ENCODE measurements at places on chromosomes 7 and 10. TPM values are rescaled to one million over a fixed set of nuclear protein-coding genes. Genes with fewer than 3 reads are reported as not detected.
A peak's percentile ranks its signal among the peaks of the same experiment; 100 is the strongest.

The ZNF282 gene
- 21.4 TPM for total RNA-seq

DNA sequence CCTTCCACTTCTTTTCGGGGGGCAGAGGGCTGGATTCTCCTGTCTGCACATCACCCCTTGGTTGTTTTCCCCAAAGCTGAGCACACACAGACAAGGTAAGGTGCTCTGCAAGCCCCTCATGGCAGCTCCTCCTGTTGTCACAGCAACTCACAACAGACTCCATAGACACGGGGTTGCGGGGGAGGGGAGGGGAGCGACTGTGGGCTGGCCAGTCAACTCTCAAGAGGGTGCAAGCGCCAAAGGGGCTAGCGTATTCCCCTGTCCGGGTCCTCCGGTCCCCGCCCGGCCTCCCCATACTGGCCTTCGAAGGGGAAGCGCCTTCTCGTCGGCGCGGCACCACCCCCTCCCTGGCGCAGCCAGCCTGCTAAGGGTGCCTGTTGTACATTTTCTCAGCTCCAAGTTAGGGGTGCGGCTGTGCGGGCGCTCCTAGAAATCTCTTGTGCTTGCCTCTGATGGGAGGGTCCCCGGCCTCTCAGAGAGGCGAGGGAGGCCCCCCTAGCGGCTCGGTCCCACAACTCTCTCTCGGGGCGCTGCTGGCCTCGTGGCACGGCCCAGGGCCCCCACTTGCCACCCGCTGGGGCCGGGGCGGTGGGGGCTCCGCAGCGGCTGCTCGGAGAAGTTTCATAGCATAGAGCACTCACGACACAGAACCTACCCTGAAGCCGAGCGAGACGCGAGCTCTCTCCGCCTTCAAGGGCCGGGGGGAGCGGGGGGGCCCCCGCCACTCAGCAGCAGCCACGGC, 498 bp downstream of the RHOBTB1 start:
- peak; percentile 83 for DNase-seq

- peak; percentile 74 for DNase-seq
These were observed 494 bp downstream of the PALS2 start for GRCh38 chr7:24573554-24574338.

The MPP7 gene
- total RNA-seq, result 95.3 TPM

The TRUB1 gene
- total RNA-seq, result 5.4 TPM

DNA sequence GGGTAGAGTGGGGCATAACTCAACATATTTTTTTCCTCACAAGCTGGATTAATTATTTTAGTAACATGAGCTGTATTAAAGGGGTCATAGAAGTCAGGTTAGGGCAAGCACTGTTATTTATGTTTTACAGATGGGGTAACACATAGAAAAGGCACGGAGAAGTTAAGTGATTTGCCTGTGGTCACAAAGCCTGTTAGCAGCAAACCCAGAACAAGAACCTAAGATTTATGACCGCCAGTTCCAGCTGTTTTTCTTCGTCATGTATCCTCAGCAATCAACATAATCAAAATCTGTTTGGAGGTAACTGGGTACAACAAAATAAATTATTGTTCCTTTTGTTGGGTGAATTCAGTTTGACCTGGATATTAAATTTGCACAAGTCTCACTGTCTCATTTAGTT, 57.2 kb upstream of the BET1 start:
- DNase-seq, result no peak

The CD36 gene
- total RNA-seq, result 114 TPM

The OPN1SW gene
- total RNA-seq, result not detected

Data from aorta (tissue), 5 donors.